Left renal cortex interstitium (tissue), 4 donors: ENCODE measurements at places on chromosomes 3 and 15. TPM values are rescaled to one million over a fixed set of nuclear protein-coding genes. Genes with fewer than 3 reads are reported as not detected.

DNA sequence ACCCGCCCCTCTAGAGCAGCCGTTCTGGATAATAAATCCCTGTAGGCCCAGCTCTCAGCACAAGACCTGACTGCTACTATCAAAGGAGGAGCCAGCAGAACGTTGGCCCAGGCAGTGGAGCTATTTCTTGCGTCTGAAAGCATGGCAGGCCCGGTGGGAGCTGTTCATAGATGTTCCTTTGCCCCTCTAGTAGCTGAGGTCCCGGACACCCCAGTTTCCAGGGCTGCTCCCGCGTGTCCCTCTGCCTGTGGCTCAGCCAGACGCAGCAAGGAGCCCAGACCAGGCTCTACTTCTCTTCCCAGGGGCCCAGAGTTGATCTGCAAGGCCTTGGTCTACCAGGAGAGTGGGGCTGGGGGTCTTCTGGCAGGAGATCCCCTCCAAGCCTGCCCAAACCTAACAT, 76.1 kb downstream of the FAM174B start:
- no peak for DNase-seq

DNA sequence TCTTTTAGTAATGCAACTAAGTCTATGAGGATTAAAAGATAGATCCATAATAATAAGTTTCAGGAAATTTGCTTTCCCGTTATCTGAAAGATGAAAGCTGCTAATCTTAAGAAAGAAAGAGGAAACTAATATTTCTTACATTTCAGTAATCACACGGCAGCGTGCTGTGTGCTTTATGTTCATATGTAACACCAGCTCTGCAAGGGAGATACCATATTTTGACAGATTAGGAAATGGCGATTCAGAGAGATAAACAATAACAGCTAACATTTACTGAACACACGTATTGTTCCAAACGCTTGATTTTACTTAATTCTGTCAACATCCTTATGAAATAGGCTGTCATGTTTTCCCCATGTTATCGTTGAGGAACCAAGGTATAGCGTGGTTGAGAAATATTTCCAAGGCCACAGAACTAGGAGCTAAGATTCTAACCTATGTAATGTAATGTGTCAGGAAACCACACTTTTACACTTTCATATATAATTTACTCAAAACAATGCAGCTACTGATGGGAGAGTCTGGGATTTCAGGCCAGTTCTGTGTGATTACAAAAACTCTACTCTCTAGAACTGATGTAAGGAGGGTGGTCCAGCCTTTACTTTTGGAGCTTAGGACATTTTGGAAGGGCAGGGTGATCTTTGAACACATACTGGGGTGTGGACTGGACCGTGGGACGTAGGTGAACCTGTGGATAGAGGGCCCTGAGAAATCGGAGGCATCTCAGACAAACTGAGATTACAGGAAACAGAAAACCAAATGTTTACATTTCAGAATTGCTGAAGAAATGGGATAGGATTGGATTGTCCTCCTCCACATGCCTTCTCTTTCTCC, 100.6 kb downstream of the IL1RAP start:
- no peak for DNase-seq

GRCh38 chr15:38430106-38430760, 23.7 kb upstream of the FAM98B start:
- DNase-seq = no peak

GOLGA6L7 gene
- 1.1 TPM for polyA plus RNA-seq

DNA sequence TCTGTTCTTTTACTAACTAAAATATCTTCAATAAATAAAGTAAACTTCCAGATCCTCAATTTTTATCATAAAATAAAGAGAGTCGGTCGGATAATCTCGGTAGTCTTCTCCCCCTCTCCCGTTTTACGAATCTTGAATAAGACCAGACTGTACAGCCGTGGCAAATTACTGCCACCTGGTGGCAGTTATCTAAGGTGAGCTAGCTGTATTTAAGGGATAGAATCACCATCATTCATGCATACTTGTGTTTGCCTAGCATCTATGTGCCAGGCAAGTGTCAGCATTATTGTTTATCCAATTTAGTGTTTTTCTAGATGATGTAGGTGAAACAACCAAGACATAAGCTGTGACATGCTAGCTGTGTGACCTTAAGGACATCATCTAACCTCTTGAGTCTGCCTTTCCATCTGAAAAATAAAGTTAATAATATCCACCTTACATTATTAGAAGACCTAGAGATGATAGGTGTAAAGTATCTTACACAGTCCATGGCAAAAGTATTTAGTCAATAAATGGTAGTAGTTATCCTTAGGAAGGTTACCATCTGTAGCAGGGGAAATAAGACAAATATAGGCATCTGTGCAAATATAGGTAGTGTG, 21.3 kb downstream of the DUT start:
- DNase-seq = peak; percentile 25

MCTP2 gene
- polyA plus RNA-seq = 19.2 TPM

CPN2 gene
- 0.49 TPM for polyA plus RNA-seq

GRCh38 chr3:51706021-51706485, 815 bp upstream of the GRM2 start:
- DNase-seq = no peak

DNA sequence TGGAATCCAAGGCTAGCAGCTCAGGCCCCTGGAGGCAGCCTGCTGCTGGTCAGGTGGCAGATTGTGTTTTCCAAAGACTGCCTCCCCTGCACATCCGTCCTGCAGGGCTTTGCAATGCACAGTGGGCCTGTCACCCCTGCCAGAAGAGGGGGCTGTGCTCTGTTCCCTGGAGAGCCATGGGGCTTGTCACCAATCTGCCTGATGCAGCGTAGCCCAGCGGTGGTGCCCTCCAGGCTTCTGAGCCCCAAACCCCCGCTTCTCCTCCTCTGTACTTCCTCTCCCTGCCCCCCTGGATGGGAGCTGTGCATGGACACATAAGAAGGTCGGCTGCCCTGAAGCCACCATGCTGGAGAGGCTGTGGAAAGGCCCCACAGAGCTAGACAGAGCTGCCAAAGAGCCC, 10.0 kb upstream of the PLXNA1 start:
- no peak for DNase-seq

IGSF10 gene
- 2.4 TPM for polyA plus RNA-seq

GRCh38 chr3:99795573-99795972, 22.1 kb upstream of the CMSS1 start:
- DNase-seq = no peak

CCNB2 gene
- polyA plus RNA-seq = 42.6 TPM

DNA sequence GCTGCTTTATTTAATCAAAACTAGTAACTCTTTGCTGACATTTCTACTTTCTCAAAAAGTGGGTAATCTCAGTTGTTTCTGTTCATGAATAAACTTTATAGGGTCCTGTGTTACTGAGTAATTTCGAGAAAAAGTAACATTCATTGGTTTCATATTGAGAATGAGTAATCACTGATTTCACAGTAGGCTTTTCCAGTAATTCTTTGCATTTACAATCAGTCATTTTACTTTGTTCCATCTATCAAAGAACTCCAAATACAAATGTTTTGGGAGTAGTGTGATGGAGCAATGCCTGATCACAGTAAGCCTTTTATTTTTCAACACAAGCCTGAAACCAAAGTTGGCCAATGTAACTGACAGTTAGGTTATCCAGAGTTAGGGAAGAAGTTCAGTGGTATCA, 353.6 kb downstream of the ULK4 start:
- no peak for DNase-seq

SCN5A gene
- 1.1 TPM for polyA plus RNA-seq

- no peak for DNase-seq
These were observed 278.0 kb downstream of the UBE2E2 start for GRCh38 chr3:23481011-23481615.

DNA sequence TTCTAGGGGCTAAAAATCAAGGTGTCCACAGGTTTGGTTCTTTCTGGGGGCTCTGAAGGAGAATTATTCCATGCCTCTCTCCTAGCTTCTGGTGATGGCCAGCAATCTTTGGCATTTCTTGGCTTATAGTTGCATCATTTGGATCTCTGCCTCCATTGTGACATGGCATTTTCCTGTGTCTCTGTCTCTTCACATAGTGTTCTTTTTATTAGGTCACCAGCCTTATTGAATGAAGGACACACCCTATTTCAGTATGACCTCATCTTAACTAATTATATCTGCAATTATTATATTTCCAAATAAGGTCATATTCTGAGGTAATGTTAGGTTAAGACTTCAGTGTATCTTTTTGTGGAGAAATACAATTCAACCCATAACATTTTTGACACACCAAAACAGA, 3.2 kb upstream of the GBE1 start:
- DNase-seq = no peak

GRCh38 chr3:174169736-174170135, 689.4 kb upstream of the NAALADL2 start:
- no peak for DNase-seq
